ENCODE measurements at places on chromosomes 3 and 15.

DNA sequence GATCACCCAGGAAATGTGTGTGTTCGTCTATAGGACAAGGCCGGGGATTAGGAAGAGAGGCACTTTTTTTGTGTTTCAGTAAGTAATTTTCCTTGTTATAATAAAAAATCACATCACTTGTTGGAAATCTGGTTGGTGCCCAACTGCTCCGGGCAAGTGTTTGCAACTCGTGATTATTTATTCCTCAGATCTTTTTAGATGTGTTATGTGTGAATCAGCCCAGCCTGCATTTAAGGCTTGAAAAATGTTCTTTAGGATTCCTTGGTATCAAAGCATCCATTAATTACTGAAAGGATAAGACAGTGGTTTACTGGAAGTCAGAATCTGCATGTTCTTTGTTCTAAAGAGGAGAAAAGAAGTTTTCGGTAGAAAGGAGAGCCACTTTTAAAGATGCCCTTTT, 345.6 kb downstream of the FEZF2 start:
- no peak for DNase-seq

GRCh38 chr15:35748105-35748504, 202.1 kb upstream of the DPH6 start:
- DNase-seq: no peak

- no peak for DNase-seq
Observed at GRCh38 chr3:155995525-155996370, 124.6 kb upstream of the KCNAB1 start.

DNA sequence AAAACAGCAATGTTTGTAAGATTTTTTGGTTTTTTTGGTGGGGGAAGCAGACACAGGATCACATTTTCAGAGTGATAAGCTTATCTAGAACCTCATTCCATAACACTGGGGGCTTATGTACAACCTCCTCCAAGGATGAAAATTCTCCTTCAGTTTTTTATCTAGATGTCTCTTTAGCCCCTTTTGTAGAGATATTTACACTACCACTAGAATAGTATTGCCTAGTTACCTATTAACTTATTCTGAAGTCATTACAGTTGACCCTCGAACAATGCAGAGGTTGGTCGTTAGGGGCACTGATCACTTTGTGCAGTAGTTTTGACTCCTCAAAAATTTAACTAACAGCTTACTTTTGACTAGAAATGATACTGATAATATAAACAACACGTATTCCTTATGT, 32.8 kb downstream of the IFT57 start:
- no peak for DNase-seq
